ENCODE measurements at places on chromosomes 12 and 14. TPM values are rescaled to one million over a fixed set of nuclear protein-coding genes. Genes with fewer than 3 reads are reported as not detected.
A peak's percentile ranks its signal among the peaks of the same experiment; 100 is the strongest.

Gene GZMB
- not detected for total RNA-seq

DNA sequence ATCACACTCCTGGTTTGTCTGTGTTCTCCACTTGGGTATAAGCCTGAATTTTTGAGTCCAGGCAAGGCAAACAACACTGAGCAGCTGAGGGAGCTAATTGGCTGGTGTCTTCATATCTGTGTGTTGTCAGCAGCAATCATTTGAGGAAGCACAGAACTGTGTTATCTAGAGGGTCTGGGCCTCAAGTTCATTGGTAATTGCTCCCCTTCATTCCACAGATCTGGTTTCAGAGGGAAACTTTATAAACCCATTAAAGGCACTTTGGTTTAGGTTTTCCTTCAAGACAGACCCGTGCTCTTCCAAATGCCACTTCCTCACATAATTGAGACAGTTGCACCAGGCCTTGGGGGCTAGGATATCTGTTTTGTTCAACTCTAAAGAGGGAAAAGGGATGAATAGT, 5.6 kb downstream of the DACT1 start:
- DNase-seq = no peak

DNA sequence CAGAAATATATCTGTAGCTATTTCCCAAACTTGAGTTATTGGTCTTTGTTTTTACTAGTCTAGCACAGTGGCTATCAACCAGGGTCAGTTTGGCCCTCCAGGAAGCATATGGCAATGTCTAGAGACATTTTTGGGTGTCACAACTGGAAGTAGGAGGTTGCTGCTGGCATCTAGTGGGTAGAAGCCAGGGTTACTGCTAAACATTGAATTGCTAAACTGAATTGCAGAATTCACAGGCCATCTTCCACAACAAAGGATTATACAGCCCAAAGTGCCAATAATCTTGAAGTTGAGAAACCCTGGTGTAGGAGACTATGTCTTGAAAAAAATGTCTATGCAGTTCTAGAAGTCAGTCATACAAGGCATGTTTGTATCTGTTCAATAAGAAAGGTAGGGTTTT, 27.7 kb downstream of the ARHGAP5 start:
- DNase-seq = no peak

DNA sequence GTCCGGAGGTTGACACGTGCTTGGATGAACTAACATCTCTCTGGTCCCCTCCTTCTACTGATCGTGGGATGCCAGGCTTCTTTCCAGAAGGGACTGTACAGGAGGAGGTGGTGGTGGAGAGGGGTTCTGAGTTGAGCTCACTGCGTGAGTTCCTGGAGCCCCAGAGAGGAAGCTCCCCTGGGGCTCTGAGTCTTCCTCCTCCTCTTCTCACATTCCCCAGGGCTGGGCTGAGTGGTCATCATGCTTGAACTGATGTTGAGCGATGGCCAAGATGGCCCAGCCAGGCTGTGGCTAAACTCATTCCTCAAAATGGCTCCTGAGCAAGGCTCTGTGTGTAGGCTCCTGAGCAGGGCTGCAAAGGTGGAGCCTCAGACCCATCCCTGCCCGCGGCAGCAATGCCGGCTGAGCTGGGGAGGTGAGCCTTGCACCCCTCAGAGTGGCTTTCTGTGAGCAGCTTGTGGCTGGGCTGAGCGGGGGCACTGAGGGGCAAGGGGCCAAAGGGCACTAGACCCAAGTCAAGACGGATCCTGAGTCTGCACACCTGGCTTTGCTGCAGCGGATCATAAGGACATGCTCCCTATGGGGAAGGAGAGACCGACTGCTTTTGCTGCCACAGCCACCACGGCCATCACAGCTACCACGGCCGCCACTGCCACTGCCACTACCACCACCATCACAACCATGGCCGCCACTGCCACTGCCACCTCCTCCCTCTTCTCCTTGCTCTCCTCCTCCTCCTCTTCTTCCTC, 35.4 kb downstream of the MEG3 start:
- no peak for DNase-seq

GRCh38 chr12:32893458-32893857, 3.1 kb downstream of the PKP2 start:
- no peak for DNase-seq

GRCh38 chr12:121139286-121139685, 6.6 kb downstream of the P2RX7 start:
- DNase-seq = no peak

Gene SLC39A5
- total RNA-seq = 0.83 TPM

DNA sequence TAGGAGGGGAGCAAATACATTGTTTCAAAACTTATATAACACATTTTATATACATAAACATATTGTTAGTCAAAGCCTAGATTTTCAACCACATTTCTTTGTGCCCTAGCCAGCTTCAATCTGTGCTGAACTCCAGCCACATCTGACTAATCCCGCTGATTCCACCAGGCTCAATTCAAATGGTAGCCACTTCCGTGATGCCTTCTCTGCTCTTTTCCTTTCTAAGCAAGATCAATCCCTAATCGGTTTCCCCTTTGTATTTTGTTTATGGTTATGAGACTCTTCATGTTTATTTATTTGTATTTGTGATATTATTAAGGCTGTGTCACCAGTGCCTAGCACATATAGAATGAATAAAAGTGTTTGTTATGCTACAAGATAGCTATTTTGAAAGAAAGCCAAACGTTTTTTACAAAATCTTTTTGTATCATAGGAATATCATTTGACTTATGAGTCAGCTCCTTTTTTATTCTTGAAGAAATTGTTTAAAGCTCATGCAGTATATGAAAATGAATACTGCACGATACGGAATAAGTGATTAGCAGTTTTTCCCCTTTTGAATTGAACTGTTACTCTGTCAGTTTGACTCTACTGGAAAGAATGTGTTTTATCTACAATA, 110.2 kb downstream of the PLEKHA5 start:
- DNase-seq = no peak

DNA sequence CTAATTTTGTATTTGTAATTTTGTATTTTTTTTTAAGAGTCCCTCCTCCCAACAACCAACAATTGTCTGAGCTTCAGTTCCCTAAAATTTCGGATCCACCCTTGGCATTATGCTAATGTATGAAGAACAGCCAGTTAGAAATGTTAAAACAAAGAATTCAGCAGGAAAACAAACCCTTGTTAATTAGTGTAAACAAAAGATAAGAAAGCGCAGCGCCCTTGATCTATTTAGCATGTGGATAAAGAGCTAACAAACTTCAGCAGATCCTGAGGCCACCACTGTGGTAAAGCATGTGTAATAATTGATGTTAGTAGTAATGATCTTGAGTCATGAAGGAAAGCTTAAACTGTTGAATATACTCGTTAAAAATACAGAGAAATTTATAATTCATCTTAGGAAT, 199.8 kb downstream of the TMX1 start:
- DNase-seq = no peak

DNA sequence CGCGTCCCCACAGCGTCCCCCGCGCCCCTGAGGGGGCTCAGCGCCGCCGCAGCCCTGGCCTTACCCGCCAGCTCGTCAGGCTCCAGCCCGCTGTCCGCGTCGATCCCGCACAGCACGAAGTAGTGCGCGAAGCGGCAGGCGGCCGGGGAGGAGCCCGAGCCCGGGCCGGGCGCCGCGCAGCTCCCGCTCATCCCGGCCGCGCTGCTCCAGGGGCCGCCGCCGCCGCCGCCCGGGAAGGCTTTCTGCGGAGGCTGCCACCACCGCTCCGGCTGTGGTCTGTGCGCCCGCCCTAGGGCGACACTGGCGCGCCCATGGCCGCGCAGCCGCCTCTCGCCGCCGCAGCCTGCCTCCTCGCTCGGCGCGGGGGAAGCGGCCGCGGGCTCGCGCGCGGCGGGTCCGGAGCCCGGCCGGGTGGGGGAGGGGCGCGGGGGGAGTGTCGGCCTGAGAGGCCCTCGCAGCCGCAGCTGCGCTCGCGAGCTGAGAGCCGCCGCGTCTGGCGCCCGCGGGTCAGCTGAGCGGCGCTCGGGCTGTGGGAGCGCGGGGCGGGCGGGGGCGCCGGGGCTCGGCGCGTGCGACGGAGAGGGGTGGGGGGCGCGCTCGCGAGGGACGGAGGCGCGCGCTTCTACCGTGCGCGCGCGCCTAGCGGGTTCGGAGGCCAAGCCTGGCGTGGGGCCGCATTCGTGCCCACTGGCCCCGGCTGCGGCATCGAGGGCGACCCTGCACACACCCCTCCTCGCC, at the start of gene DENND5B:
DENND5B (minus strand) TSS at position 495 of the 738 bp plus-strand sequence; CDS start at position 191, 304 bp downstream.
- peak; percentile 75 for DNase-seq

- no peak for DNase-seq
Measured at GRCh38 chr14:24443053-24443665, 583 bp upstream of the SDR39U1 start.

Data from gastrocnemius medialis (tissue), 4 donors.